ENCODE measurements at places on chromosomes 12 and 14.

DNA sequence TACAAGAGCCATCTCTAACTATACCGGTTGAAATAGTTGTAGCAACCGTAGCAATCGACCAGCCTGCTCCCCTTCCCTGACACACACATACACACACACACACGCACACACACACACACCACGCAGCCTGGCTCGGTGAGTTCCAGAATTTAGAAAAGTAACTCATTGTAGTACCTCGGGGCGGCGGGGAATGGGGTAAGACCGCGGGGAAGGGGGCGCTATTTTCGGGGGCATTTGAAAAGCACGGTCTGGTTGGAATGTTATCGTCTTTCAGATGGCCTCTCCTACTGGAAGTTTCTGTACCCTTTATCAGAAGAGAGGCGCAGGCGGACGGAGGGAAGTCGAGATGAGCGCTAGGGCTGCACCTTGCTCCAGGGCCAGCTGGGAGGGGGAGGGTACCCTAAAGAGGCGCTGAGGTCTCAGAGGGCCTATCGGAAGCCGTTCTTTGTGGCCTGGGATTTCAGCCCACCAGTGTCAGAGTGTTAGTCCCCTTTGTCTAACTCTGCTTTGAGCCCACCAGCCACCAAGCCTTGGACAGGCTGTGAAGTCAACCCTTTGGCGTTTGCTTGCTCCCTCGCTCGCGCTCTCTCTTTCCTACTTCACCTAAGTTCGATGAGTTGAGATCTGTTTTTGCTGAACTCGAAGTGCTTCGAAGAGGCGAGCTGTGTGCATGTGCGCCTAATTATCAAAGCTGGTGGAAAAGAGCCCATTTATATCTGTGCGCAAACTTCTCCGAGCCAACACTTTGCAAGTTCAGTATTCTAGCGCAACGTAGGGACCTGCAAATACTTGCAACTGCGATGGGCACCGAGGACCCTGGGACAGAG lies 837 bp downstream of the COL2A1 start:
- DNase-seq, result no peak

DNA sequence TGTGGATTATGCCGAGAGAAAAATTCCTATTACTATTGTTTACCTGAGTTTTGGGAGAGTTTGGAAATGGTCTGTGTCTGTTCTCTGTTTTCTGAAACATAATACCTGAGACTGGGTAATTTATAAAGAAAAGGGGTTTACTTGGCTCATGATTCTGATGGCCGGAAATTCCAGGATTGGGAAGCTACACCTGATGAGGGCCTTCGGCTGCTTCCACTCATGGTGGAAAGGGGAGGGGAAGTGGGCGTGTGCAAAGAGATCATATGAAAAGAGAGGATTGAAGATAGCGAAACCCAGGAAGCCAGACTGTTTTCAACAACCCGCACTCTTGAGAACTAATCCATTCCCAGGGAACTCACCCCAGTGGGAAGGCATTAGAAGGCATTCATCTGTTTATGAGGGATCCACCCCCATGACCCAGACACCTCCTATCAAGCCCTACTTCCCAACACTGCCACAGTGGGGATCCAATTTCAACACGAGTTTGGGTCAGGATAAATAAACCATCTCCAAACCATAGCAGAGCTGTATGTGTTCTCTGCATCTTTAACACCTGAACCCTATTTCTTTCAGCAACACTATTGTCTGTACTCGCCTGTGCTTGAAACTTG lies 51.1 kb downstream of the APAF1 start:
- DNase-seq, result no peak

DNA sequence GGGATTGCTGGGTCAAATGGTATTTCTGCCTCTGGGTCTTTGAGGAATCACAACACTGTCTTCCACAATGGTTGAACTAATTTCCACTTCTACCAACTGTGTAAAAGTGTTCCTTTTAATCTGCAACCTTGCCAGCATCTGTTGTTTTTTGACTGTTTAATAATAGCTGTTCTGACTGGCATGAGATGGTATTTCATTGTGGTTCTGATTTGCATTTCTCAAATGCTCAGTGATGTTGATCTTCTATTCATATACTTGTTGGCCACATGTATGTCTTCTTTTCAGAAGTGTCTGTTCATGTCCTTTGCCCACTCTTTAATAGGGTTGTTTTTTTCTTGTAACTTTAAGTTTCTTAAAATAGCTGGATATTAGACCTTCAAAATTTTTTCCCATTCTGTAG lies 150.0 kb upstream of the FRMD6 start:
- DNase-seq, result no peak

- no peak for DNase-seq
Observed at GRCh38 chr14:64081174-64081746, 212.9 kb downstream of the ESR2 start.

DNA sequence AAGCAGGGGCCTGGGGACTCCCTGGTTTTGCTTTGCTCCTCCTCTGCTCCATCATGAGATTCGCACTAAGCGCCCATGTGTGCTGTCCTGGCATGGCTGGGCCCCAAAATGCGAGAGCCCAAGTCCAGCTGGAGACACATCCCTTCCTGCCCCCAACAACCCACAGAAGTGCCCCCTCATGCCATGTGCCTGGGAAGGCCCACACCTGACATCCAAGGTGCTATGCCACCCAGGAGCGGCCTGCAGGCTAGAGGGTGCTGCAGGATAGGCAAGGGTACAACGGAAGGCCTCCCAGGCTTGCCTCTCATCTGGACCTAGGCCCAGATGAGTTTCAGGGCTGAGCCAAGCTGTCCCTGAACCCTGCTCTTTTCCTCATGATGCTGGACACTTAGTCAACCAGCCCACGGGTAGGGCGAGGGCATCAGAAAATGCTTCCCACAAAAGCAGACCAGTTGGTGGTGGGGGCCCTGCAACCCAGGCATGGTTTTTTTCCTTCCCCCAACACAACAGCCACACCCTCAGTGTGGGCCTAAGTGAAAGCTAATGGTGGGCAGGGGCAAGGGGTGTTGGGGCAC lies 13.2 kb upstream of the KRT80 start:
- no peak for DNase-seq

DNA sequence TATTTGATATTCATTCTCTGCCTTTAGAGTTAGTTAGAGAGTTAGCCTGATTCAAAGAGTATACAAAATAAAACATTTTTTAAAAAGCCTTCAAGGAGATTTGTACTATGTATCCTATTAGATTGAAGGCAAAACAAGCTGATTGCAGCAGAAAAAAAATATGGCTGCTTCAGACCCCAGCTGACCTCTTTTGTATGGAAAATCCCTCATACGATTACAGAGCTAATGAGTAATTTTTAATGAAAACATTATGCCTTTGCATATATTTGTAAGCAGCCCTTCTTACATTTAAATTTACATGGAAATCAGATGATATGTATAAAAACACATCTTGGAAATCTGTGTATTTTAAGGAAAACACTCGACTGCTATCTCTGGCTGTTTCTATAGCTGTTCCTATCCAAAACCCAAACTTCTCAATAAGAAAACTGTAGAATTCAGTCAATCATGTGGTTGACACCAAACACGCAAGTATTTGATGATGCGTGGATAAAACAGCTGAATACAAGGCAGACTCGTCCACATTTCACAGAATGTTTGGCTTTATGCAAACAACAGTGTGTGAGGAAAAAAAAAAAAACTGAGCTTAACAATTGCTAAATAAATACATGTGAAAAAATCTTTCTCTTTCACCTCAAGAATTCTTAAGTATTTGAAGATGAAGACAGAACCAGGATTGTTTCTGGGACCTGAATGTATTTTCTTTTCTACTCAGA lies 275.3 kb downstream of the EGLN3 start:
- no peak for DNase-seq

- no peak for DNase-seq
Observed at GRCh38 chr14:99075061-99075460, 196.9 kb downstream of the BCL11B start.

- DNase-seq, result no peak
Observed at GRCh38 chr12:16949371-16949770, 343.4 kb upstream of the LMO3 start.
